ENCODE measurements at places on chromosomes 7 and 10.

DNA sequence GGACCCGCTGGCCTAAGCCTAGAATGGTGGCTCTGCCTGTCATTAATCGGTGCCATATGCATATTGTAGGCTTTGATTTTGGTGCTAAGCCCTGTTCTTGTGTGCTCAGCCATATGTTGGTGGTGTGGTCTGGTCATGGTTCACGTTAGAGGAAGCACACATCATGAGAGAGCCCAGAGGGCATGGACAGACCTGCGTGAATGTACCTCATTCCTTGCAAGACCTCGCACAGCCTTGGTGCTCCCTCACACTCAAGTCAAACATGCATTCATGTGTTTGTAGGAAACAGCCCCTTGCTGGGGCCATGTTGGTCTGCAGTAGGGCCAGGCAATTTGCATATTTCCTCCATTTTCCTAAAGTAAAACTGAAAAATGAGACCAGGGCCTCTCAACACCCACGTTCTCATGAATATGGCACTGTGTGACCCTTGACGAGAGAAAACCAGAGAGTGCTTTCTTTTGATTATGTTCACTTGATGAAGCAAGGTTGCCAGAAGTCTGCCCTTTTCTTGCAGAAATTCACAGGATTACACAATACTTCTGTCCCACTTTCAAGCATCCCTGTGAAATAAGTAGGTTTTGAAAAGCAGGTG is 268.7 kb downstream of the CELF2 start:
- no peak for DNase-seq
- H3K4me3 ChIP-seq, result no peak overlapping the region
- no peaks in the 10 kb centered on the region for H3K36me3 ChIP-seq
- H3K27me3 ChIP-seq, result peaks cover 34% of the 10 kb centered on the region

DNA sequence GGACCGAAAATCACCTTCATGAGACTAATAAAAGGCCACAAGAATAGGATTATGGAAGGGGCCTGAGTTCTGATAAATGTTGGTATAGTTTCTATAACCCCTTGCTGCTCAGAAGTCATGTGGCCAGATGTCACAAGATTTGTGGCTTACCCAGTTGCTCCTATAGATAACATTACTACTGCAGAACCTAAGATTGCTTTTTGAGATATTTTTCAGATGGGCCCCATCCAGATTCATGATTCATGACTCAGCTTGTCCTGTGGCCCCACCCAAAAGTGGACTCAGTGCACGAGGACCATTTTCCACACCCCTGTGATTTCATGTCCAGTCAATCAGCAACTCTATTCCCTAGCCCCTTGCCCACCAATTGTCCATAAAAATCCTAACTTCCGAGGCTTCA is 209.0 kb downstream of the ACTR3B start:
- H3K27me3 ChIP-seq, result peaks cover 51% of the 10 kb centered on the region
- no peaks in the 10 kb centered on the region for H3K4me1 ChIP-seq
- H3K36me3 ChIP-seq, result no peaks in the 10 kb centered on the region
- no peak overlapping the region for H3K27ac ChIP-seq
- no peak for DNase-seq
- no peak overlapping the region for H3K4me3 ChIP-seq

DNA sequence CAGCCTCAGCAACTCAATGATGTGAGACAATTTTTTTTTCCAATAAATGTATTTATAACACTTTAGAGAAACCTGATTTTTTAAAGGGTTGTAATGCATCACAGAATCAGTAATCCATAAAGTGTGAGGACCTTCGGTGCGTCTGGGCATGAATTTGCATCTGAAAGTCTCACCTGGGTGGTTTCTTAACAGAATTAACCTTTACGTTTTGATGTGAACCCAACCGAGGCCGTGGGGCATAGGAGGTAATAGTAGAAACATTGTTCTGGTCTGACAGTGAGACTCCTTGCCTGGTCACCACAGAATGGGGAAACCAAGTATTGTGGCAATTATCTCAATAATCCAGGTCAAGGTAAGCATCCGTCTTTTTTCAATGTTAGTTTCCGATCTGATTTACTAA is 114.6 kb downstream of the PRKCQ start:
- H3K27ac ChIP-seq, result no peak overlapping the region
- no peaks in the 10 kb centered on the region for H3K36me3 ChIP-seq
- H3K4me1 ChIP-seq, result no peaks in the 10 kb centered on the region
- H3K27me3 ChIP-seq, result no peaks in the 10 kb centered on the region
- DNase-seq, result no peak

DNA sequence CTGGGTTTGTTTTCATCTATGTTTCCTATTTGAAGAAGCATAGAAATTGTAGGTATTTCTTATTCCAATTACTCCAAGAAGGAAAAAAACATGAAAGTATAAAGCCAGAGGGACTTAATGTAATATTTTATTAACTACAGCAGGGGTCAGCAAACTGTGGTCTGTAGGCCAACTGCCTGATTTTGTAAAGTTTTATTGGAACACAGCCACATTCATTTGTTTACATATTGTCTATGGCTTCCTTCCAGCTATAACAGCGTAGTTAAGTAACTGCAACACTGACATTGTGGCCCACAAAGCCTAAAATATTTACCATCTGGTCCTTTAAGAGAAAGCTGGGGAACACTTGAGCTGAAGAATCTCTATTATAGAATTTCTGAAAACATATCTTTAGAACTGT is 306.2 kb downstream of the BICC1 start:
- peaks cover 22% of the 10 kb centered on the region for H3K4me1 ChIP-seq
- peak; percentile 64 for DNase-seq
- no peak overlapping the region for H3K4me3 ChIP-seq
- H3K36me3 ChIP-seq, result no peaks in the 10 kb centered on the region
- no peak overlapping the region for H3K27ac ChIP-seq
- no peaks in the 10 kb centered on the region for H3K27me3 ChIP-seq

DNA sequence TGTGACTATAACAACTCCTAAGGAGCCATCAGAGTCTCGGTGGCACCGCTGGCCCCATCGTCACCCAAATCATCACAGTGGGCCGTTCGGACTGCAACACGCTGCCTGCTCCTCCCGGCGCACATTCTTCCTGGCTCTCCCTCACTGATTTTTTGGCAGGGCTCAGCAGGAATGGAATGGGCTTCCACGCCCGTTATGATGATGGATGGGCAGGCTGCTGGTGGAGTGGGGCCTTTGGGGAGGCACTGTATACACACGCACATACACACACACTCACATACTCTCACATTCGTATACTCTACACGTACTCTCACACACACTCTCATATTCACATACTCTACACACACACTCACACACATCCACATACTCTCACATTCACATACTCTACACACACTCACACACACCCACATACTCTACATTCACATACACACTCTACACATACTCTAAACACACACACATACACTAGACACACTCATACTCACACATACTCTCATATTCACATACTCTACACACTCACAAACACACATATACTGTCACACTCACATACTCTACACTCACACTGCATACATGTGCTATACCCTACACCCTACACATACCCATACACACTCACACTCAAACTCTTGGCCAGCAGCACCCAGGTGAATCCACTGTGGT is 99.8 kb downstream of the KCNMA1 start:
- H3K27ac ChIP-seq, result no peak overlapping the region
- H3K27me3 ChIP-seq, result no peaks in the 10 kb centered on the region
- H3K4me1 ChIP-seq, result peaks cover 40% of the 10 kb centered on the region
- no peaks in the 10 kb centered on the region for H3K36me3 ChIP-seq

- peaks cover 14% of the 10 kb centered on the region for H3K4me1 ChIP-seq
- no peak overlapping the region for H3K4me3 ChIP-seq
- no peak for DNase-seq
Measured at GRCh38 chr7:111784296-111784695, 222.0 kb upstream of the IMMP2L start.

GRCh38 chr10:1644191-1644711 is 93.1 kb downstream of the ADARB2 start:
- H3K27ac ChIP-seq, result no peak overlapping the region
- no peaks in the 10 kb centered on the region for H3K27me3 ChIP-seq
- H3K4me3 ChIP-seq, result no peak overlapping the region
- H3K36me3 ChIP-seq, result no peaks in the 10 kb centered on the region
- DNase-seq, result no peak

GRCh38 chr10:66828957-66829356 is 96.9 kb upstream of the LRRTM3 start:
- H3K27ac ChIP-seq, result no peak overlapping the region
- no peaks in the 10 kb centered on the region for H3K4me1 ChIP-seq
- no peaks in the 10 kb centered on the region for H3K27me3 ChIP-seq
- H3K36me3 ChIP-seq, result no peaks in the 10 kb centered on the region

GRCh38 chr10:15122477-15123030 is 25.4 kb downstream of the RPP38 start:
- H3K4me1 ChIP-seq, result no peaks in the 10 kb centered on the region
- H3K27ac ChIP-seq, result no peak overlapping the region
- 0 out of 2 replicates have a peak, but pooled peaks cover 2% of the 10 kb centered on the region for H3K36me3 ChIP-seq
- no peak overlapping the region for H3K4me3 ChIP-seq
- DNase-seq, result no peak

DNA sequence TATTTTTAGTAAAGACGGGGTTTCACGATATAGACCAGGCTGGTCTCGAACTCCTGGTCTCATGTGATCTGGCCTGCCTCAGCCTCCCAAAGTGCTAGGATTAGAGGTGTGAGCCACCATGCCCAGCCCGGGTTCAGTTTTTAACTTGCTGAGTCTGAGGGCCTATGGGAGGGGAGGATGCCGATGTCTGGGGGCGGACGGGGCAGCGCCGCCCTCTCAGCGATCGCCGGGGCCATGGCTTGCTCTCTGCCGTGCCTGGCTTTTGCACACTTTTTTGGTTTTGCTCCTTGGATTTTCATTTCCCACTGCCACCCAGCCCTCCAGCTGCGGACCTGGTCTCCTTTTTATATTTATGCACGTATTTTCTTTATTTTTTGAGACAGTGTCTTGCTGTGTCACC is 15.2 kb upstream of the COL26A1 start:
- peaks cover 5% of the 10 kb centered on the region for H3K4me1 ChIP-seq
- 0 out of 2 replicates have a peak, but pooled peaks cover 3% of the 10 kb centered on the region for H3K27me3 ChIP-seq
- no peak overlapping the region for H3K27ac ChIP-seq

GRCh38 chr10:129914960-129915359 is 49.1 kb downstream of the EBF3 start:
- no peak for DNase-seq
- H3K4me3 ChIP-seq, result no peak overlapping the region
- no peak overlapping the region for H3K27ac ChIP-seq
- peaks cover 51% of the 10 kb centered on the region for H3K27me3 ChIP-seq
- no peaks in the 10 kb centered on the region for H3K36me3 ChIP-seq

DNA sequence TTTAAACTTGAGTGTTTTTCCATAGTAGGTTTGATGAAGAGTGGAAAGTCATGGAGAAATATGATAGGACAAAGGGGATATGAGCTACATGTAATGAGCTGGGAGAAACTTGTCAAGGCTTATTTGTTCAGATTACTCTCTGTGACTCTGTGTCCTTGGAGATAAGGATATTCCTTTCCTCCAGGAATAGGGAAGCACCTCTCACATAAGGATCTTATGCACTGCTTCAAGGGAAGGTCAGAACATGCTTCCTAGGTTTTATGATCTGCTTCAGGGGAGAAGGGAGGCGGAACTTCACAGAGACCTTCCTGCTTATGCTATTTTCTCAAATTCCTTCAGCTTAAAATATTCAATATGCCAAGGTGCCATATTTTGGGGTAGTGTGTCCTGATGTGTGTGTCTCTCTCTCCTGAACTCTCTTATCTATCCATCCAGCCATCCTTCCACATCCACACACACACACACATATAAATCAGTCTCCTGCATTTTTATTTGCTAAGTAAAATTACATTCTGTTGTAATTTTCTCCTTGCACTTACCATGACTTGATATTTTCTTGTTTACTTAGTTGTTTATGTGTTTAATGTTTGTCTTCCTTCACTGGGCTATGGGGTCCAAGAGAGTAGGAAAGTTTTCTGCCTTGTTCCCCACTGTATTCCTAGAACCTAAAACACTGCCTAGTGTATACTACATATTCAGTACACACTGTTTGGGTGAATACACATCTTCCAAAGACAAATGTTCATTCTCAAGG is 26.4 kb downstream of the ARL4A start:
- H3K36me3 ChIP-seq, result no peaks in the 10 kb centered on the region
- DNase-seq, result no peak
- no peaks in the 10 kb centered on the region for H3K27me3 ChIP-seq
- H3K27ac ChIP-seq, result no peak overlapping the region
- peaks cover 7% of the 10 kb centered on the region for H3K4me1 ChIP-seq
- H3K4me3 ChIP-seq, result no peak overlapping the region

DNA sequence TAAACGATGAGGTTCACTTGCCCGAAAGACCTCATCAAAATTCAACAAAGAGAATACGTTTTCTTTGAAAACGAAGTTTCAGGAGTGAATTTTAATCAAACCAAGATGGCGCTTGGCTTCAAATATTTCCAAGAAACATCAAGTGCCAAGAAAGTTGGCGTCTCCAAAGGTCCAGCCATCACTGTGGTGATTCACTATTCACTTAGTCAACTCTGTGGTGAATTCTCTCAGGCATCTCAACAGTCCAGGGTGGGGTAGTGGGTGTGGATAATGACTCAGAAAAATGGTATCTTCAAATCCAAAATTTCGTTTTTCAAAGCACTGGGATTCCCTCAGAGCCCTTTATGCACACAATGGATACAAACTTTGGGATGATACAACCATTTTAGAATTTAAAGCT is 133.1 kb downstream of the SVIL start:
- peaks cover 9% of the 10 kb centered on the region for H3K4me1 ChIP-seq
- no peaks in the 10 kb centered on the region for H3K27me3 ChIP-seq
- DNase-seq, result peak; percentile 68
- peaks cover 6% of the 10 kb centered on the region for H3K36me3 ChIP-seq
- peak overlapping the region; percentile 61 for H3K27ac ChIP-seq
- H3K4me3 ChIP-seq, result no peak overlapping the region

DNA sequence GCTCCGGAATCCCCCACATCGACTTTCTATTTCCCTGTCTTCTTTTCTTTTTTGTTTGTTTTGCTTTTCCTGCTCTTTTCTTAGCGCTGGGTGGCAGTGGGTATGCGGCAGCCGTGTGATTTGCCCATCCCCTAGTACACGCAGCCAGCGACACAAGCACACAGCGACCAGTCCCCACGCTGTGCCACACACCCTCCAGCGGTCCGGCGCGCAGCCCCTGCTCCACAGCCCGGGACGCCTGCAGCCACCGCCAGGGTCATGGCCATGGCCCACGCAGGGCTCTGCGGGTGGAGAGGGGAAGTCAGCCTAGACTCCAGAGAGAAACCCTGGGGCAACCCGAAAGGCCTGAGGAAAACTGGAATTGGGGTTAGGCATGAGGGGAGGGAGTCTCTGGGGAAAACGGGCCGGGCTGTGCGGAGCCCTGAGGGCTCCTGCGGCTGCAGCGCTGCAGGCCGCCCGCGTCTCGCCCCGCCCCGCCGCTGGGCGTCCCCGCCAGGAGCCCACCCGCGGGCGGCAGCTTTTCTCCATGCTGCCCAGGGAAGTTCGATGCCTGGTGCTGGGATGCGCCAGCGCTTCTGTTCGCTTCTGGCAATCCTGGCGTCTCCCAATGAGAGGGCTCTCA is 2.5 kb downstream of the CHRM2 start:
- no peak overlapping the region for H3K4me3 ChIP-seq
- H3K36me3 ChIP-seq, result no peaks in the 10 kb centered on the region
- no peaks in the 10 kb centered on the region for H3K27me3 ChIP-seq
- no peak for DNase-seq
- H3K27ac ChIP-seq, result no peak overlapping the region

GRCh38 chr7:16747102-16747501 is 6.5 kb upstream of the TSPAN13 start:
- no peak overlapping the region for H3K4me3 ChIP-seq
- no peaks in the 10 kb centered on the region for H3K27me3 ChIP-seq
- peaks cover 11% of the 10 kb centered on the region for H3K4me1 ChIP-seq
- no peak for DNase-seq
- no peaks in the 10 kb centered on the region for H3K36me3 ChIP-seq

Data from PC-9 (cell line).